ENCODE measurements at places on chromosomes 7 and 10.

DNA sequence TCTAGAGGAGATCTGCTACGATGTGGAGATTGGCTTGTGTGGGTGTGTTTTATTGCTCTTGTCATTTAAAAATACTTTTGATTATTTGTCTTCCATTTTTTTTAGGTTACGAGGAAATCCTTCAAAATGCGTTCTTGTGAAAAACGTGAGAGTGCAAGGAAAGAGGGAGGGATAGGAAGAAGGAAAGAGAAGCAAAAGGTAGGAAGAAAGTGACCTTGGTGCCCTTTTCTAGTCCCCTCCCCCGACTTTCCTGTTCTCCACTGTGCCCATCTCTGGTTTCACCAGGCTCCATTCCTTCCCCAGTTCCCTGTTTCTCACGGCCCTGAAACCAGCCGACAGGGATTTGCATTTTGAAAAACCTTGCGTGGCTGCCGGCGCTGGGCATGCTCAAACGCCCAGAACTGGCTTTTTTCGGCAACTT is 506 bp upstream of the GNAI1 start:
- DNase-seq, result no peak

- DNase-seq, result no peak
Measured at GRCh38 chr7:19775578-19775977, 2.2 kb upstream of the TMEM196 start.

GRCh38 chr7:135924302-135924701 is 52.9 kb downstream of the MTPN start:
- no peak for DNase-seq

- DNase-seq, result no peak
Measured at GRCh38 chr10:117476716-117477115, 65.8 kb upstream of the EMX2 start.

- DNase-seq, result no peak
Measured at GRCh38 chr7:80231707-80232106, 97.1 kb downstream of the GNAI1 start.

DNA sequence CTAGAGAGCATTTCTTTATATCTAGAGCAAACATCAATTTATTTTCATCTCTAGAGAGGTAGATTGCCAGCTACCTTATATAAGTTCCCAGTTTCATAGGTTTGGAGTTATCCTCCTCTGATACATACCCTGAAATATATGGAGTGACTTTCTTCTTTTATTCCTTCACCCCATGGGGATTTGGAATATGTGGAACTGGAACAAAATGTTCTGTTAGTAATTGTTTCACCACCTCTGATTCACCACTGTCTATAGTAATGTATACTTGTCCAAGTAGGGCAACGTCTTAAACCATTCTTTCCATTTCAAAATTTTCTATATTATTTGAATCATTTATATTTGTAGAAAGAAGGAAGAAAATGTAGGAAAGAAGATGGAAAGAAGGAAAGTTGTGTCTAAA is 511.2 kb upstream of the KCND2 start:
- no peak for DNase-seq

DNA sequence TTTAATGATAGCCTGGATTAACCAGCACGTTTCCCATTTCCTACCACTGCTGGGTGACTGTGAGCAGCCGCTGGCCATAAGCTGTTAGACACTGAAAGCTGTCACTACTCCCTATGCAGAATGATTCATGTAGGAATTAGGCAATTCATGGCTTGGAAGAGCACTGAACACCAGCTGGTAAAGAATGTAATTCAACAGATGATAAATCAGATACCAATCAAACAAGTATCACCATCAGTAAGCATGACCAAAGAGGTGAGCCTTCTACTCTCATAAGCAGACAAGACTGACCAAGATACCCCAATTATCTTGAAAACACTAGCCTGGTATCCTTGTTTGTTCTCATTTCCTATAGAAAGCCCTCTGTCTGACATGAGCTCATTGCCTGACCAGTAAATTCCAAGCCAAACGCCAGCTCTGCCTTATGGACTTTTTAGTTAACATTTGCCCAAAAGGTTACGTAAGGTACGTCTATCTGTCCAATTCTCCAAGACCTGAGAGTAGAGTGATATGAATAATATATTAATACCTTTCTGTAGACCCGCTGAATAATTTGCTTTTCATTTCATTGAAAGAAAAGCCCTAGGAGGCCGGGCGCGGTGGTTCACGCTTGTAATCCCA is 127.7 kb downstream of the ELMO1 start:
- no peak for DNase-seq

- DNase-seq, result no peak
Measured at GRCh38 chr7:66877577-66878300, 43.3 kb upstream of the TMEM248 start.

GRCh38 chr7:44769376-44769775 is 20.7 kb downstream of the ZMIZ2 start:
- no peak for DNase-seq

DNA sequence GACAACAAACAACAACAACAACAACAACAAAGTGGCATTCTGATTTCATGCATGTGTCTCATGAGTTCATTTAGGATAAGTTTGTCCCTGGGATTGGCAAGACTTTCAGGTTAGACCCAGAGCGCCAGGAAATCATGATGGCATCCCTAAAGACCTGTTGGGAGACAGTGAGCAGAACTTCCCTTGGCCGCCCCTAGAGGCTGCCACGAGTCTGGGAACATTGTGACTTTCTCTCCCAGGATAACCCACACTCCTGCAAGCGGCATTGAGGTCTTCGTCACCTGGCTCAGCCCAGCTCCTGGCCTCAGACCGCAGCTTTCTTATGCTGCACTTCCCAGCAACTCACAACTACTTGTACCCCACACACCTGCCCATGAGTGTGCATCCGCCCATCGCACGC is 80.5 kb upstream of the RNF32 start:
- DNase-seq, result no peak

- no peak for DNase-seq
Measured at GRCh38 chr7:107494315-107494751, 24.5 kb downstream of the GPR22 start.

DNA sequence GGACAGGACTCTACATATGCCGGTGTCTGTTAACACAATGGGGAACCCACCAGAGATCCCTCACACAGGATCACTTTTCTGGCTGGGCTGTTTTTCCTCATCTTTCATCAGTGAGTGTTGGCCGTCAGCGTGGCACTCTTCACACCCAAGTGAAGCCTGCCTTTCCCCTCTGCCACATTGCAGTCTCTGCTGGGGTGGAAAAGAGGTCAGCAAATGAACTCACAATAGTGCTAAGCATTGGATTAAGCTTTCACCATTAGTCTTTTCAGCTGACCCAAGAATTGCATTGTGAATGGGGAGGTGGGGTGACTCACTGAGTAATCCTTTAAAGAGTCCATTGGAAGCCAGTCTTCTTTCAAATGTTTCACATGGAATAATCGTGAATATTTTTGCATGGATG is 143.0 kb downstream of the KIAA1217 start:
- no peak for DNase-seq

DNA sequence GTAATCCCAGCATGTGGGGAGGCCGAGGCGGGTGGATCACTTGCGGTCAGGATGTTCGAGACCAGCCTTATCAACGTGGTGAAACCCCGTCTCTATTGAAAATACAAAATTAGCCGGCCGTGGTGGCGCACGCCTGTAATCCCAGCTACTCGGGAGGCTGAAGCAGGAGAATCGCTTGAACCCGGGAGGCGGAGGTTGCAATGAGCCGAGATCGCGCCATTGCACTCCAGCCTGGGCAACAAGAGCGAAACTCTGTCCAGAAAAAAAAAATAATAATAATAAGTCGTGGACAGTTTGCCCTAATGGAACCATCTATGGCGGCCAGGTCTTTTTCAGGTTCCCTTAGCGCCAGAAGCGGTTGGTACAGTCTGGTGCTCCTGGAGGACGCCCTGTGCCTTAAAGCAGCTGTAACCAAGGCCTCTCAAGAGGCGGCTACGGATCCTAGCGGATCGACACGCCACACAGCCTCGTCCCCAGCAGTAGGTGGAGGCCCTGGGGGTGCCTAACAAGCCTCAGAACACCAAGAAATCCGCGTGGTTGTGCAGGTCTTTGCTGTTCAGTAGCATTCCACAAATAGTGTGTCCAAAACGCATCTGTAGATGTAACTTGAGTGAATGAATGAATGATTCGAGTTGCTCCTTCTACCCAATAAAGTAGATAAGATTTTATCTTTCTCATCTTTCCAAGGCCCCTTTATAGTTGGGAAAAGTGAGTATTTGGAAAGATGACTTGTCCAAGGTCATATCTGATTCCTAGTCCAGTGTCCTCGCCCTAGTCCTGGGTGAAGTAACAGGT is 982 bp downstream of the PGAM1 start:
- no peak for DNase-seq
